Forelimb muscle (tissue), 1 donor: ENCODE measurements at places on chromosomes 6 and 20.

GRCh38 chr6:148068437-148069061 is 274.1 kb upstream of the SASH1 start:
- DNase-seq = no peak

- no peak for DNase-seq
Observed at GRCh38 chr6:142005021-142005420, 127.7 kb upstream of the GJE1 start.

DNA sequence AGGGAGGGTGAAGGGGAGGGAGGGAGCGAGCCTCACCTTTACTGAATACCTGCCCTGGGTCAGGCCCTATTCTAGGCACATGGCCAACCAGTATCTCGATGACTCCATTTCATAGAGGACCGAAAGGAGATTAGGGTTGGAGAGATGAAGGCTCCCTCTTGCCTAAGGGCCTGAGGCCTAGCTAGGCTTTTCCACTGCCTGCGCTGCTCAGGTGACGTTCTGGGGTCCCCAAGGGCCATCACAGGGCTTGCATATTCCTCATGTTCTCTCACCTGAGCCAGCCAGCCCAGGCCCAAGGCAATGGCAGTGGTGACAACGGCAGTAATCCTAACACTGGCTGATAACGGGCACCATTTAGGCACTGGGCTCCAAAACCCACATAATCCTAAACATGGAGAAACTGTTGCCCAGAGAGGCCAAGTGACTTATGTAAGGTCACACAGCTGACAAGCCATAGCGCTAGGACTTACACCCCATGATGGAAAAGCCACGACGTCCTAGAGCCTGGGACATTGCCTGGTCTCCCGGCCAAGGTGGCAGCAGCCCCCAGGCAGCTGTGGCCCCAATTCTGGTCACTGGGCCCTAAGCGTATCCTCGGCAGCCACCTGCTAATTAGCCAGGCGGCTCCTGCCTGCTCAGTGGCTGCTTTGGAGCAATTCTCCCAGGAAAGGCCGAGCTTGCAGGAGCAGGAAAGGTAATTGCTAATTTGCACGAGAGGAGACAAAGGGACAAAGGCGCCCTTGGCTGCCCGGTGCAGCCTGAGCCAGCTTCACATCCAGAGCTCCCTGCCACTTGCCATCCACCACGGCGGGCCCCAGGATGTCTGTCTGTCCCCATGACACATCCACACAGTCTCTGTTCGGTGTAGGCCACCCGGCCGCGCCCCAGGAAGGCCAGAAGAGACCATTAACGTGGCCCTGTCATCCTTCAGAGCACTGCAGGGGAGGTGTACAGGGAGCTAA is 21.5 kb downstream of the NOL4L start:
- DNase-seq = no peak

DNA sequence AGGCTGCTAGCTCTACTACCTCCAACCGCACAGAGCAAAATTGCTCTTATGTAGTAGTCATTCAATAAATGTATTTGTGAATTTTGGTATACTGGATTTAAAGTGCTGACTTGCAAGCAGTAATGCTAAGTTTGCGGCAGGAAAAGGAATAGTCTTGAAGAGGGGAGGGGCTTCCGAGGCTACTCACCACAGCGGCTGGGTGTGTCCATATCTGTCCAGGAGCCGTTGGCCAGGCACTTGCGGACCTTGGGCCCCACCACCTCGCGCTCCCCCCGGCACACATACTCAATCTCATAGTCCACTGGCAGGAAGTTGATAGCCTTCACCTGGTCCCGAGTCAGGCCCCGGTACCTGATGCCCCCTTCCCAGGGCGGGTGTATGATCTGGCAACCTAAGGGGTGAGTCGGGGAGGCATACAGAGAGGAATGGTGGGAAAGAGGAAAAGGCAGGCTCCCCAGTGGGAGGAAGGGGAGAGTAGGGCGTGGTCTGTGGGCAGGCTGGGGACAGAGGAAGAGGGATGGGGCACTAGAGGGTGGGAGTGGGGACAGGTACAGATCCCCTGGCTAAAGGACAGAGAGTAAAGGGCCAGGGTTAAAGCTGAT is 1.7 kb downstream of the GABBR1 start:
- no peak for DNase-seq

DNA sequence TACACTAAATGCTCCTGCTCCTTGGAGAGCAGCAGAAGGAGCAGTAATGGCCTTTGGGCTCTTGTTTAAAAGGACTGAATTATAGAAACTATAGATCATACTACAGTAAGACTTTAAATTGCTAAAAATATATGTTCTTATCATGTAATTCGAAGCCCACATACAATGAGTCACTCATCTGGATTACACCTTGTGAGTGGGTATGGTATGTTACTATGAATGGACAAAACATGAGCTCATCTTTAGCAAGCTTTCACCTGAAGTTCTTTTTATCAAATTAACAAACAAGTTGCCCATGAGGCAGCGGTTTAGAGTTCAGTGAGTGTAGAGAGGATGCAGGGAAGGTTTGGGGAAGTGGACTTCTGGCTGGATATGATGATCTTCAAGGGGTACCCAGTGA is 114.4 kb upstream of the CCN2 start:
- no peak for DNase-seq

DNA sequence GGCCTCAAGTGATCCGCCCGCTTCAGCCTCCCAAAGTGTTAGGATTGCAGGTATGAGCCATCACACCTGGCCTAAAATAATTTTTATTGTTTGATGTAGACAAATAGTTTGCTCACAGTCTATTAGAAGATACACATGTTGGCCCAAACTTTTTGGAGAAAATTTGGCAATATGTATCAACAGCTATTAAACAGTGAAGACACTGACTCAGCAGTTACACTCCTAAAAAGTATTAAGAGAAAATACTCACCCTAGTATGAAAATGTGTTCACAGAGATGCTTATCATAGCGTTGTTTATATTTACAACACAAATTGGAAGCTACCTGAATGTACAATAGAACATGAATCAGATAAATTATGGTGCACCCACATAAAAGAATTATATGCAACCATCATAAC is 173.1 kb downstream of the WDR27 start:
- no peak for DNase-seq

- no peak for DNase-seq
Observed at GRCh38 chr20:24584538-24585356, 115.3 kb downstream of the SYNDIG1 start.

DNA sequence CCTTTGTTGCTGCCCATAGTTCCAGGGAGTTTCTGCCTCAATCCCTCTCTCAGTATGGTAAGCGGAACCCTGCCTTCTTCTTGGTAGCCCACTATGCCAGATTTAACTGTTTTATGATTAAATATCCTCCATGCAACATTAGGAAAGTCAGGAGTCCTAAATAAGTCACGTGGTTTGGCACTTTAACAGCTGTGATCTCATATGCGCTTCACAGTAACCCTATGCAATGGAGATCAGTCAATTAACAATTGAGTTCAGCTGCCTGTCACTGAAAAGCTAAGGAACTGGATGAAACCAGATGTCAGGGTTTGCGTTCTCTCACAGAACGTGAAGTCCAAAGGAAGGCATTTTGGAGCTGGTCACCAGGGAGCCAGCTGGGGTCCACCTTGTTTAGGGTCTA is 81.6 kb downstream of the PSMB1 start:
- DNase-seq = no peak

- DNase-seq = no peak
Observed at GRCh38 chr20:50172347-50173013, 18.1 kb upstream of the CEBPB start.

DNA sequence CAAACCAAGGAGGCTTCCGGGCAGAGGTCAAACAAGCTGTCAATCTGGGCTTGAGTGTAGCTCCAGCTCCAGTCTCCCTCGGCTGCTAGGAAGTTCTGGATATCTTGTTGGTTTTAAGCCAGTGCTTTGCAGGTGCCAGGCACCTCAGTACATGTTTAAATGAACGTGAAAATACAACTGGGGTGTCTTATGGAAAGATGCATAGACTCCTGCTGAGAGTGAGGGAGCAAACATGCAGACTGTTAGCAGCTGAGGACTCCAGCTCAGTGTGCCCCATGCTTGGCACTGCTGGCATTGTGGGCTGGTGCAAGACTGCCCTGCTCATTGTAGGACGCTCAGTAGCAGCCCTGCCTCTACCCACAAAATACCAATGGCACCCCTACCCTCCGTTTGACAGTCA is 28.5 kb downstream of the ERMARD start:
- no peak for DNase-seq

- DNase-seq = no peak
Observed at GRCh38 chr20:23161968-23162696, 76.0 kb upstream of the CD93 start.

- no peak for DNase-seq
Observed at GRCh38 chr6:161833099-161833860, 559.4 kb upstream of the AGPAT4 start.

GRCh38 chr6:83198486-83199172 is 5.5 kb downstream of the RWDD2A start:
- no peak for DNase-seq

DNA sequence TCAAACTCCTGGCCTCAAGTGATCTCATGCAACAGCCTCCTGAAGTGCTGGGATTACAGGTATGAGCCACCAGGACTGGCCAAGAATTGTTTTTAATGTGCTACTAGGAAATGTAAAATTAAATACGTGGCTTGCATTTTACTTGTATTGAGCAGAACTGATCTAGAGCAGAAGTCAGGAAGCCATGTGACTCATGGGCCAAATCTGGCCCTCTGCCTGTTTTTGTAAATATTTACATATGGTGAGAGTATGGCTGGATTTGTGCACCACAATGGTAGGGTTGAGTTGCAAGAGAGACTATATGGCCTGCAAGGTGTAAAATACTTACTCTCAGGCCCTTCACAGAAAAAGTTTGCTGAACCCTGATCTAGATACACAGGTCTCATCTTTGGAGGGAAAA is 75.8 kb downstream of the LAMP5 start:
- no peak for DNase-seq

GRCh38 chr6:117791012-117791411 is 115.7 kb downstream of the NUS1 start:
- no peak for DNase-seq

GRCh38 chr6:135953818-135954217 is 102.3 kb downstream of the PDE7B start:
- no peak for DNase-seq

DNA sequence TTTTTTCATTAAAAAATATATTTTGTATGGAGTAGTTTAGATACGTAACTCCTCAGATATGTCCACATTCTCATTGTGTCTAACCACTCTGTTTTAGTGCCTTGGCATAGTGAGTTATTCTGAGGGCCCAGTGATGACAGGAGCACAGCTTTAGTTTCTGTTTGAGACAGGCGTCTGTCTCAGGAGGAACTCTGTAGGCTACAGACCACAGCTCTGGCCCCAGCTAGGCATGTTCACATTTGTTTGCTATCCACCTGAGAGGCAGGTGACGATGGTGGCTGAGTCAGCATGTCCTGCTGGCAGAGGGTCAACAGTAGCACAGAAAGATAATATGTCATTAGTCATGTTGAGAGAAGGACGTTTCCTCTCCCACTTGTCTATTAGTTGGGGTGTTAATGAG is 16.3 kb downstream of the LRRC1 start:
- no peak for DNase-seq

GRCh38 chr20:49344975-49345374 is 67.1 kb upstream of the ZNFX1 start:
- DNase-seq = peak; percentile 62

- DNase-seq = no peak
Observed at GRCh38 chr20:18794428-18794787, 19.2 kb upstream of the SCP2D1 start.

DNA sequence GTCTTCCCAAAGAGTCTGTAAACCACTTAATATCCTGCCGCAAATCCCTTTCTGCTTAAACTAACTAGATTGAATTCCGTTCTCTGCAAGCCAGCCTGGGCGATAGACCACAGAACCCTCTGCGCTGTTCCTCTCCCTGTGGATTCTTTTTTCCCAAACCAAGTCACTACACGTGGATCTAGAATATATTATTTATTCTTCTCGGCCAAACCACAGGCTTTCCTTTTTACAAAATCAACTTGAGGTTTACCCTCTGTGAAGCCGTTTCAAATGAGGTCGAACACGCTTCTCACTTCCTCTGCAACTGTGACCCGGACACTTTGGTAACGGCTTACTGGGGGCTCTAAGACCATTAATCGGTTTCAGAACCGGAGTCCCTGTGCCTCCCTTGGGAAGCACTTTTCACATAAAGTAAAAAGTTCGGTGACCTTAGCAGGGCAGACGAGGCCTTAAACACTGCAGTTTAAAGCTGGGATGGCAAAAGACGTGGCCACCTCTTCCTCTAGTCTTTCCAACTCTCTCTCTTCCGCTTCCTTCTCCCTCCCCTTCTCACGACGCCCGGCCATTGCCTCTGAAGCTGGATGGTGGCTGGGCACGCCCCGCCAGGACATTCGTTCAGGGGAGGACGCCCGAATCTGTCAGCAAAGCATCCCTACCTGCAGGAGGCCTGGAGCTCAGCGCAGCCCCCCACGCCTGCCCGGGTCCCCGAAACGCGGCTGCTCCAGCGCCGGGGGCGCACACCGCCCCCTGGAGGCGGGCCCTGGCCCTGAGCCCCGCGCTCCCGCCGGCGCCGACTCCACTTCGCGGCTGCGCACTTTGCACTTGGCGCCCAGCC is 55.0 kb upstream of the FOXC1 start:
- DNase-seq = peak; percentile 43

GRCh38 chr6:108526739-108527174 is 34.0 kb upstream of the FOXO3 start:
- no peak for DNase-seq

DNA sequence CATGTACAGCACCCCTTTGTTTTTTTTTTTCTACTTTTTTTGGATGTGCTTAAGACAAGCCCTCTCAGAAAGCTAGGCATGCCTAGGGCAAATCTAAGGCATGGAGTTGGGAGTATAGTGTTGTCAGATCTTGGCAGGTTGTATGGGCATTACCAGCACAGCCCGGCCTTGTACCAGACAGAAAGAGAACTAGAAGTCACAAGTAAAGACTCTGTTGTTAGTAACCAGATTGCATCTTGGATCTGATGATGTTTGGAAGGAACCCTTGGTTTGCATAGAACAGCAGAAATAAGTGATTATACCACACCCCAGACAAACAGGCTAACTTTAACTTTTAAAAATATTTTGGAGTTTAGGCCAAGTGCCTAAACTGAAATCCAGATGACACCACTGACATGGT is 25.6 kb downstream of the STK35 start:
- DNase-seq = no peak

GRCh38 chr6:39068391-39068790 is 19.8 kb downstream of the GLP1R start:
- DNase-seq = no peak

DNA sequence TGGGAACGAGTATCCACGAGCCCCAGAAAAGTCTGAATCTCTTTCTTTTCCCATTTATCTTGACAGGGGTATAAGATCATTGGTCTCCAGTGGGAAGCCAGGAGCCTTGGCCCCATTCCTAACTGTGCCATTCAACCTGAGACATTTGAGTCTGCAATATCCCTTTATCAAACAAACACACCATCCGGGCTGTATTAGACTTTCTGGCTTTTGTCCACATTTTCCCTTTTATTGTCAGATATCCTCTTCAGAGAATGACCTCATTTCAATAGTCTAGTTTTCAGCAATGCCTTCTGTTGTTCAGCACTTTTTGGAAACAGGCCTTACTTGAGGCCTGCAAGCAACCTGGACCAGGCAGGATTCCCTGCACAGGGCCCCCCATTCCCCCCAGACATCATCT is 15.7 kb downstream of the BPIFA1 start:
- DNase-seq = no peak

- no peak for DNase-seq
Observed at GRCh38 chr6:63672582-63673129, 37.1 kb downstream of the PHF3 start.
